ENCODE measurements at places on chromosomes 4 and X.
A peak's percentile ranks its signal among the peaks of the same experiment; 100 is the strongest.

- no peak for DNase-seq
Observed at GRCh38 chrX:16333453-16333852, 166.2 kb downstream of the MAGEB17 start.

DNA sequence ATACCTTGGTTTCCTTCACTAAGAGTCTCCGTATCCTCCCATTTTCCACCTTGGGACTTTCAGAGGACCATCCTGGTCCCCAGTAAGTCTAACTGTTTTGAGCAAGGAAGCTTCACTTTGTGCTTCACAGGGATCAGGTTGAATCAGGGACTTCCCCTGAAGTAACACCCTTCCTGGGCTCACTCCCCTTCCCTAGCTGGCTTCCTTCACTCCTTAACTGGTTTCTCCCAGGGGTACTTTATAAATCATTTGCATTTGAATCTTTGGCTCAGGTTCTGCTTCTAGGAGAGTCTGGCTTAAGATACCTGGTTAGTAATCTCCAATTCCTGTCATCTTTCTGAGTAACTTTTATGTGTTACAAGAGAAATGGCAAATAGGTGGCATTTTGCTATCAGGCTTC is 24.5 kb upstream of the GRIA2 start:
- no peak for DNase-seq

DNA sequence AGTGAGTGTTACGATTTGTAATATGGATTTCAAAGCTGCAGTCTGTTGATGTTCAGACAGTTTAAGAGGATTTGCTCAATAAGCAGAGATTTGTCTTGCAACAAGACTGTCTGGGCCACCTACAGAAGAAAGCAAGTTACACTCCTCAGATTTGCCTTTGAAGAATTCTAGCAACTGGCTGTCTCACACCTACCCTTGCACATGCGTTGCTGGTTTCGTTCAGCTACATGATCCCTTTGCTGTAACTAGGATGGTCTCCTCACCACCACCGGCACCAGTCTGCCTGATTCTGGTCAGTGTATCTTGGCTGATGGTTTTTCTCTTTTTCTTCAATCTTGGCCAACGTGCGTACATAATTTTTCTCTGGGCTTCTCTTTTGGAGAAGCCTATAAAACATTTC is 172.7 kb upstream of the LCORL start:
- no peak for DNase-seq

- DNase-seq, result no peak
Observed at GRCh38 chr4:78922207-78922606, 17.0 kb downstream of the PAQR3 start.

DNA sequence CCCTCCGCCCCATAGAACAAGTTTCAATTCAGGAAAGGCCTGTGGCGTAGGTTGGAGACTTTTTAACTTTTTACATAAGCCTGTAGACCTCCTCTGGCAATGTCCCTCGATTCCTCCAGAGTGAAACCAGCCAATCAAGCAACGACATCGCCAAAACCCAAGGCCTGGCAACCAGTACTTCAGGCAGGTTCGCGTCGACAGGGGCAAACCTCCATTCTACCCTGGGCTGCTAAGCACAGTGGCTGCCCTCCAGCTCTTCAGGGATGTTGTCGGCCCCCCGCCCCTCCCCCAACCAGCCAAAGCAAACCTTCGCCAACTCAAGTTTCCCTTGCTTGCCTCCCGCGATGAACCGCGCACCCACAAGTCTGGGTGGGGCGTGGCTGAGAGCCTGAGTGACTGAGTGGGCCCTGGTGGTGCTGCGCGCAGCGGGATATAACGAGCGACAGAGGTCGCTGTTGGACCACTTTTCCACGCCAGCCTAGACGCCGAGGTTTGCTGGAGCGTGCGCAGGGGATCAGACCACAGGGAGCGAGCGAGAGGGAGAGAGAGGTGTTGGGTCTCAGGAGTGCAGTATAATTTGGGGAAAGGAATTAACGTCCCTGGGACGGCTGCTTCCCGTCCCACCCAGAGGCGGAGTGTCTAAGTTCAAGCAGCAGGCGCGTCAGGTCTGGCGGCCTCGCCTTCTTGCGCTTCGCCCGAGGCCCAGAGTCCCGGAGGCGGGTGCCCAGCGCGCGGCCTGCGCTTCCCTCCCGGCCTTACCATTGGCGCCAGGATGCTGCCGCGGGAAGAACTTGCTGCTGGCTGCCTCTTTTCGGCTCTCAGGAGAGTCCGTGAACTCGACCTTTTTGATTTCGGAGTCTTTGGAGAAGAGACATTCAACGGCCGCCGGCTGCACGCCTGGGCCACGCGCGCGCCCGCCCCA is 9.0 kb upstream of the PITX2 start:
- peak; percentile 89 for DNase-seq

DNA sequence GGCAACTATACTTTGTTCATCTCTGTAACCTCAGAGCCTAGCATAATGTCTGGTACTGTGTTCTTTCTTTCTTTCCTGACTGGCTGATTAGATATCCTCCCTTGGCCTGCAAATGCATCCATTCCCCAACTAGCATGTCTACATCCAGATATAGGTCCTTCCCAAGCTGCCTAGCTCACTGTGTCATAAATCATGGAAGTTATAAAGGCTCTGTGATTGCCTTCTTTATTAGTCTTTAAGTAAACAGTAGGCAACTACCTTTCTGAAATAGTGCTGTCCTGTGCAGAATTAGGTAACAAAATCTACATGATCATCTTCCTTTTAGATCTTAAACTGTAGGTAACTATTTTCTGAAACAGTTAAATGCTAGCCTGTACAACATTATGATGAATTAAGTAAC is 224.5 kb downstream of the DLG3 start:
- no peak for DNase-seq

DNA sequence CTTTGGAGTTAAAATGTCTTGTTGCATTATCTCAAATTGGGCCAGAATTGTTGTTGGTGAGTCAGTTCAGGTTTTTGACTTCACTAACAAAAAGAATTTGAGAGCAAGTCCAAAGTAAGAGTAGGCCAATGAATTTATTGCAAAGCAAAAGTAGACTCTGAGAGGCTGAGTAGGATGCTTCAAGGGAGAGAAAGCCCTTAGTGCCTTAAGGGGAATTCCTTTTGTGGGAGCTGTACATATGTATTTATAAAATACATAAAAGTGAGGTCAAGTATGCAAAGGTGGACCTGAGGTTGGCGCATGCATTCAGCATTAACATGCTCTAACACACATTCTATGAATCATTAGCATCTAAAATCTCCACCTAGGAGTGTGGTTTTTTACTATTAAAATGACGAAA is 565.4 kb downstream of the GRXCR1 start:
- no peak for DNase-seq

DNA sequence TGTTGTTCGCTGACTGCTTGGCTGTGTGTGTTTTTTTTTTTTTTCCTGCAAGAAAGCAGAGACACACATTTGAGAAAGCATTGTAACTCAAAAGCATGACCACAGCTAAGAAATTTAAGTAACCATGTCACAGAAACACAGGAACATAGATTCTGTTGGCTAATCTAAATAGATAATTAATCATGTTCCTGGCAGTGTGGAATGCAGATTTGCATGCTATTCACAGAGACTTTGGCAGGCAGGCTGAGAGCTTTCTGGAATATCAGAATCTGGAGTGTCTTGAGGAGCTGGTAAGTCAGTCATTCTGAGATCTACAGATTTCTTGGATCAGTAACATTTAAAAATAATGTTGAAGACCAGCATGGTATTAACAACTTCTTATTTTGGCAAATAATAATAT is 33.2 kb upstream of the SMS start:
- no peak for DNase-seq

DNA sequence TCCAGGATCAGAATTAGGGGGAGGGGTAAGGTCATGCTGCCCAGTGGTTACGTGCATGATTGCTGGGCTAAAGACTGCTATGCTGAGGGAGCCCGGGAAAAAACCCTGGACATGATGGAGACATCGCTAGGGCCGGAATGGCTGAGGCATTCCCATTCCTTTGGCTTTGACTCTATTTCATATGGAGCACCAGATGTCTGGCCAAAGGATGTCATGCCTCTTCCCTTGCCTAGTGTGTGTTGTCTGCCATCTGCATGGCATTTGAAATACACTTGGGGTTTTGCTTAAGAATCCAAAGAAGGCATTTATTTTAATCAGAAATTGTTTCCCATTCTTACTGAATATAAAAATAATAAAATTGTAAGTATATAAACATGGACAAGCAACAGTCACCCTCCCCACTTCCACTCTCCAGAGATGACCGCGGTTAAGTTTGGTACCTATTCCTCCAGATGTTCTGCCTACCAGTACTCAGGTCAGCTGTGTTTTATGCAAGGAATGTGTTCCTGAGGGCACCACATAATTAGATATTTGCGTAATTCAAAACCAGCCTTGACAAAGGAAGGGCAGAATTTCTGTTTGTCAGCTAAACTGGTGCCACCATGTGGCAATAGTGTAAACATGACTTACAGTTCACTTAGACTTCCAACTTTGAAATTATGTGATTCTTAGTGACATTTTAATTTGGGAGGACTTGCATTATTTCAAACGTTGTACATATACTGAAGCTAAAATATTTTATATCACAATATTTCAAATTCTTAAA is 105.9 kb downstream of the CT47B1 start:
- DNase-seq, result peak; percentile 19

GRCh38 chr4:169384779-169385178 is 114.0 kb upstream of the SH3RF1 start:
- DNase-seq, result no peak

DNA sequence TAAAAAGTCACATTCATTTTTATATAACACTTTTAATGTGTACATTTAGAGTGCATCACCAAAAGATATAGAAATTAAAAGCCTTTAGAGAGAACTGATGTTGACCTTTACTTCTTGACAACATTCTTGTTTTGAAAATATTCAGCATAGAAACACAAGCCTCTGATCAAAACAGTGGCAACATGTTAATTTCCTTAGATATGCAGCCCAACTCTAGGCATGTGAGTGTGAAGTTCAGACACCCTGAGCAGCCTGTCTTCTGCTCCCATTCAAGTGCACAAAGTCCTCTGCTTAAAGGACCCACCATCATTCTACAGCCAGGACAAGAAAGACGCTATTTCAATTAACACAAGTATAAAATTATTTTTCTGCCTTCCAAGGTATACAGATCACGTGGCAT is 60.0 kb downstream of the PPP3CA start:
- DNase-seq, result no peak

DNA sequence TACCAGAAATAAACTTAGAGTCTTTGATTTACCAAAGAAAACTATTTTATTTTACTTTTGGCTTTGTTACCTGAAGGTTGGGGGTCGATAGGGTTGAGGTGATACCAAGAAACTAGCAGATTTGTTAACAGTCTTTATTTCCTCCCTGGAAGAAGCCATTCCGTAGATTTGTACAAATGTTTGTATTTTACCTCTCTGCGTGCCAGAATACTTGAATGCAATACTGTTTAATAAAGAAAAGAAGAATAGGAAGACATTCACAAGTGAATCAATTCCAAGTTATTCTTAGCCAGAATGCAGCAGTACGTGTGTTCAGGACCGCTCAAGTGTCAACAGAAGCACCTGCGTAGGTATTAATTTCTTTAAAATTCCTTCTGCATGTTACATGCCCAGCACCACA is 260.3 kb upstream of the TENM3 start:
- no peak for DNase-seq

DNA sequence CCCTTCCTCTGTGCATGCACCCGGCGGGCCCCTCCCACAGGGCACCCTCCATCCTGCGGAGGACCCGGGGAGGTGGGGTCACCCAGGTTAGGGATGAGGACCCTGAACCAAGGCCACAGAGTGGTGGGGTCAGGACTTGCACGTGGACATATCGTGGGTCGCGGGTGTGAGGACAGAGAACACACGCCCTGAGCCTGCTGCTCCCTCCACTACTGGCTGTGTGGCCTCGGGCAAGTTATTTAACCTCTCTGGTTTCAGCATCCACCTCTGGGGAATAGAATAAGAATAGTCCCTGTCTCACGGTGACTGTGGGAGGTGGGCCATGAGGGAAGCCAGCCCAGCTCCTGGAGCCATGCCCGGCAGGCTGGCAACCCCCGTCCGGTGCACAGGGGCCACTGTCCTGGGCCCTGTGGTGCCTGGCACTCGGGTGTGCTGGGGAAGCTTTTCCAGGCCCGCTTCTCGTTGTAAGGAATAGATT is 5.1 kb downstream of the PSAPL1 start:
- DNase-seq, result peak; percentile 24

DNA sequence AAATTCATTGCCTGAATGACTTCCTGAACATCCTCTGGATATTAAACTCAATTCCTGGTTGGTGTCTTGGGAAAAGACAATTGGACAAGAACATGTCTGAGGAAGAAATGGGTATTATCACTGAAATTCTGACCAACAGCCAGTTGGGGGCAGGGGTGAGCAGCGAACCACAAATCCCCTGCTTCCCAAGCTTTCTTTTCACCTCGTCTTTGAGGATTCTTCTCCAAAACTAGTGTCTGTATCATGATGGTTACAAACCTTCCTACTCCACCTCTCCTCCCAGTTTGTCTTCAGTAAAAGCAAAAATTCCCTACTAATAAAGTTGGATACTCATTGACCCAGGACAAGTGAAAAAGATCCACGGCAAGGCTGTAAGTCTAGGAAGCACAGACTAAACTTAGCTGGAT is 48.3 kb upstream of the WDR1 start:
- DNase-seq, result peak; percentile 55

DNA sequence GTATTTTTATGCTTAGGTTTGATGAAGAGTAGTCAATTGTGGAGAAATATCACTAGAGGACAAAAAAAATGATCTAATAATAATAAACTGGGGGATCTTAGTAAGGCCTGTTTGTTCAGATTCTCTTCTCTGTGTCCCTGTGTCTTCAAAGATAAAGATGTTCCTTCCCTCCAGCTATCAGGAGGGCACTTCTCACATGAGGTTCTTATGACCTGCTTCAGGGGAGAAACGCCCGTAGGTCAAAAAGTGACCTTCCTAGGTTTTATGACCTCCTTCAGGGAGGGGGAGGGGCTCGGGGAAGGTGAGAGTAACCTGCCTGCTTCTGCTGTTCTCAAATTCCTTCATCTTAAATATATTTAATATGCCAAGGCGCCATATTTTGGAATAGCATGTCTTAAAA is 89.2 kb upstream of the JADE1 start:
- DNase-seq, result no peak

GRCh38 chrX:87846956-87847355 is 329.4 kb downstream of the KLHL4 start:
- DNase-seq, result no peak

GRCh38 chrX:47645530-47645929 is 4.8 kb downstream of the ELK1 start:
- DNase-seq, result no peak

GRCh38 chrX:15373976-15374375 is 10.2 kb downstream of the VEGFD start:
- no peak for DNase-seq

GRCh38 chr4:118751629-118752323 is 66.6 kb downstream of the METTL14 start:
- DNase-seq, result no peak

- no peak for DNase-seq
Observed at GRCh38 chr4:166153548-166153947, 280.5 kb downstream of the TLL1 start.

DNA sequence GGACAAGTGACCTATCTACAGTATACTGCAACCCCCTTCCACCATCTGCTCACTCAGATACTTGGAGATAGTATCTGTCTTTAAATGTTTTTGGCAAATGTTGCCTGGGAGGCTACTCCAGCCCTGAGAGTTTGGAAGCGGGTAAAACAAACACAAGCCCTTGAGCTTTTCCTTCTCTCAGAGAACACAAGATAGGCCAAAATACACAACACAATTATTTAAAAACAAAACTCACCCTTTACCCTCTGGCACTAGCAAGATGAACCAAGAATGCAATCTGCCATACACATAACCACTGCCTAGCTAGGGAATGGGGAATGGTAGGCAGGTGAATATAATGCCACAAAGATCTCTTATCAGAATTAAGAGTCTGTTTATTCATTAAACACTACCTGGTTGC is 324.7 kb upstream of the FAM47C start:
- no peak for DNase-seq

All from SK-N-SH (cell line).